NAMALWA (cell line): ENCODE measurements at places on chromosomes 4 and X.

- no peak for DNase-seq
Measured at GRCh38 chr4:138599965-138600364, 357.8 kb upstream of the SLC7A11 start.

DNA sequence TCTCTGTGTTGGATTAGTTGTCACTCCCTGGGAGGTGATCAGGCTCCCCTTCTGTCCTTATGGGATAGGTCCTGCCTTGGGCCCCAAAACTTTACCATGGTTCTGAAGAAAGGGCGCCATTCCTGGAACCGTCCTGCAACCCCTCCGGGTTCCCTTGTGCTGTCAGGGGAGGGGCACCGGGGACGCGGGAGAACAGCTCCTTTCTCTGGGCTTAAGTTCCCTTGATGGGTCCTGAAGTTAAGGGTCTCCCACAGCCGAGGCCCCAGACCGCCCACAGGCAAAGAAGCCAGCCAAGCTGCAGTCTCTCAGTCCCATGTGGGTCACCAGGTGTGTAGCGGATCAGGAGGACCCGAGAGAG lies 44.8 kb downstream of the UGT2A3 start:
- no peak for DNase-seq

DNA sequence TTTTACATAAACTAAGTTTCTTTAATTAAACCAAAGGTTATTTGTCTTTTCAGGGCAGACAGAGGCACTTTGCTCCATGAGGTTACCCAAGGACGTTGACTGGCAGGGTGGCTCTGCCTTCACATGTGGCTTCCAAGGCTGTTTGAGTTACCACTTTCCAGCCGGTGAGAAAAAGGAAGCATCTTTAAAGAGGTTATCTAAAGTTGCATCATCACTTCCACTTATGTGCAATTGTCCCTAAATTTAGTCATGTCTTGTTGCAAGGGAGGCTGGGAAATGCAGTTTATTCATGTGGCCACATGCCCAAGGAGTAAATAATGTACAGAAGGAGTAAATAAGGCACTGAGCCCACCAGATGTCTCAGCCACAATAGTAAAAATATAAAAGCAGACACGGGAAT lies 29.0 kb upstream of the RAP1GDS1 start:
- peak; percentile 77 for DNase-seq

- DNase-seq, result peak; percentile 86
Measured at GRCh38 chr4:25180524-25181131, 20.4 kb upstream of the SEPSECS start.

- DNase-seq, result no peak
Measured at GRCh38 chr4:67104145-67104544, 441.2 kb downstream of the CENPC start.

- no peak for DNase-seq
Measured at GRCh38 chrX:71106427-71106826, at the start of gene CXorf65. Gene CXorf65 (minus strand): TSS chrX:71106740. CDS start chrX:71106556, 184 bp downstream.

- DNase-seq, result no peak
Measured at GRCh38 chr4:111136438-111136837, 513.6 kb upstream of the PITX2 start.

DNA sequence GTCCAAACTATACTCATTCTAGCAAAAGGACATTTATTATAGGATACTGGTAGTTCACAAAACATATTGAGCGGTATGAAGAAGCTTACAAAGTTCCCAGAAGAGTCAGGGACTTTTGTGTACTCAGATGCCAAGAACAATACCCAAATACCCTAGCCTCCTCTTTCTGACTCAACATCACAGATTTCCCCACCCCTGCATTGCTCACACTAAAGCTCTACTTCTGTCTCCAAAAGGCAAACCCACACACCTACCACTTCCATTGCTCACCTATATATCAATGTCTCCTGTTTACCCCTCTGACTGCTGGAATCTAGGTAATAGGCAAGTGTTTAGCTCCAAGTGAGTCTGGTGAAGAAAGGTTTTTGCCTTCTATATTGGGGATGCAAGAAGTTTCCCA lies 100.7 kb upstream of the HCCS start:
- DNase-seq, result no peak

DNA sequence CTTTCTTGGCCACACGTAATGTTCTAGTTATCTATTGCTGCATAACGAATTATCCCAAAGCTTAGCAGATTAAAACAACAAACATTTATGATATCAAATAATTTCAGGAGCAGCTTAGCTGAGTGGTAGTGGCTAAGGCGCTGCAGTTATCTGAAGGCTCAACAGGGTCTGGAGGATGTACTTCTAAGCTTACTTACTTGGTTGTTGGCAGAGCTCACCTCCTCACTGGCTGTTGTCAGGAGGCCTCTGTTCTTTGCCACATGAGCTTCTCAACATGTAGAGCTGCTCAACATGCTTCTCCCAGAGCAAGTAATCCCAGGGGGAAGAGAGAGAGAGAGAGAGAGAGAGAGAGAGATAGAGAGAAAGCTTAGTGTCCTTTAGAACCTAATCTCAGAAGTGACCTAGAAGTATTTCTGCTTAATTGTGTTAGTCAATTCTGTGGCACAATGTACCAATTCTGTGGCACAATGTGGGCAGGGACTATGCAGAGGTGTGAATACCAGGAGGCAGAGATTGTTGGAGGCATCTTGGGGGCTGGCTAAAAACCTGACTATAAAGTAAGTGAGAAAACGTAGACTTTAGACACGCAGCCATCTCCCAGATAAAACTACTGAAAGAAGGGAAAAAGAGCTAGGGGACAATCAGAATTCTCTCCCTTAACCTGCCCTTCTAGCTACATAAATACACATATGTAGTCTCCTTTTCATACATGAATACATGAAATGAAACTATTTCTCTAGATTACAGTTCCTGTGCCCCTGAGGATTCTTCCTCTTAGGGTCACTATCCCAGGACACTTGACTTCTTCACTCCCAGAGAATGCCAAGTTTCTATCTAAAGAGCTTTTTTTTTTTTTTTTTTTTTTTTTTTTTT lies 40.2 kb downstream of the HOPX start:
- no peak for DNase-seq

DNA sequence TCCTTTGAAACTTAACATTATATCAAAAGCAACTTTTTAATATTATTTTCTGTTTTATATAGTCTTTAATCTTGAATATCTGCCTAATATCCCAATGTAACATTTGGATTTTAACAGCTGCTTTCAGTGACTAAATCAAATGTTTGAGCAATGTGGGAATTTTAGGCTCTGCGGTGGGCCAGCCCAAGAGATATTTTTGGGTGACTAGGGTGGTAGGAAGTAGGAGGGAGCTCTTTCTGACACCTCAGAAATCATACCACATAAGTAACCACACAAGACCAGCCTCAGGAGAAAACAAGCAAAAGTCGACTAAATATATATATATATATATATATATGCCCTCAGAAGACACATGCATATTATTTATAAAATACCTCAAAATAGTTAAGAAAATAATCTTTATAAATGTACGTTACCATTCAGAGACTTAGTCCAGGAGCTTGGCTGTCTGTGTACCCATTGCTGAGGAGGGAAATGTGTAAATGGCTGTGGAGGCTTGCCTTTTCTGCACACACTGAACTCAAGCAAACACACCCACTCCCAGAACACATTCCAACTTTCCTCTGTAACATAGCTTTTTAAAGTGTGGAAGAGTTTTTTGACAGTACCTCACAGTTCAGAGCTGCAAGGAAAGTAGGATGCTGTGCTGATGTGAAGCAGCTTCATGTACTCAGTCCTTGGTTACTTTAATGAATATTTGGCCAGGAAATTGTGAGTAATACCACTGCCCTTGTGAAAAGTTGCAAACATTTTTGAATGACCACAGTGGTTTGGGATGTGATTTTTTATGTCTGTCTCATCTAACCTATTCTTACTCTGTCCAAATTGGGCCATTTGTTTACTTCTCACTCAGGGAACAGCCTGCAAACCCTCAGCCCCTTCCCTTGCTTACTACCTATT lies at the start of gene RTL3:
RTL3 (minus strand) TSS at position 484 of the 900 bp plus-strand sequence. CDS start 908 bp downstream, outside the sequence.
- DNase-seq, result no peak

- DNase-seq, result no peak
Measured at GRCh38 chr4:3417448-3417847, 24.3 kb upstream of the HGFAC start.

DNA sequence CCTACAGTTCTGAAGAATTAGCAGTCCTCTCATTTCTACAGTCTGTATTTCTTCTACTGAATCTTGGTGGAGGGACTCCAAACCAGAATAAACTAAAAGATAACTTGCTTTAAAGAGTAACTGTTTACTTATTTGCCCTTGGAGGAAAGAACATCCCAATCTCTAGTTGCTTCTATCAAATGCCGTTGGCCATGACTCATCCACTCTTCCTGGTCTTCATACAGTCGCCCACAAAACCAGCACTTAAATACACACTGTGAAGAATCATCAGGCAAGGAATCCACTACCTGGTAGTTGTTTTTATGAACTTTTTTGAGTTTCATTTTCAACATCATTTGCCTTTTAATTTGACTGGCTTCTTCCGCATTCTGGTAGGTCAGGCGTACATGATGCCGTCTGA lies 14.2 kb downstream of the ZNF518B start:
- DNase-seq, result no peak

GRCh38 chr4:38154681-38155588 lies 194.7 kb downstream of the PTTG2 start:
- peak; percentile 18 for DNase-seq

DNA sequence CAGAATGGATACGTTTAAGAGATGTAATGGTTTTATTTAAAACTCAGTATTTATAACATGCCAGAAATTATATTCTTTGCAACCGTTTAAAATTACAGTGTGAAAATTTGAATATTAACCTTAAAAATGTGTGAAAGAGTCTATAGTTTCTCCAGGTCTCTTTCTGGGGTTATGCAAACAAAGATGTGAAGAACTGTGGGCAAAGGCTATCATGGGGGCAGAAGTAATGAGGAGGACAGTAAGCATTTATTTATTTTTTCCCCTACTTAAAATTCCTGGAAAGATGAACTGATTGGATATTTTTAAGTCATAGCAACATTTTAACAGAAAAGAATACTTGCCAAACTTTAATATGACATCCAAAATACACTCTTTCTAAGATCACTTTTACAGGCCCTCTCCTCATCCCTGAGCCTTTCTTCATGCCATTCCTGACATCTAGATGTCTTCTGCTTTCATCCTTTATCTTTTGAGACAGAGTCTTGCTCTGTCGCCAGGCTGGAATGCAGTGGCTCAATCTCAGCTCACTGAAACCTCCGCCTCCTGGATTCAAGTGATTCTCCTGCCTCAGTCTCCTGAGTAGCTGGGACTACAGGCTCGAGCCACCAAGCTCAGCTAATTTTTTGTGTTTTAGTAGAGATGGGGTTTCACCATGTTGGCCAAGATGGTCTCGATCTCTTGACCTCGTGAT lies 46.1 kb downstream of the TMEM131L start:
- DNase-seq, result no peak

DNA sequence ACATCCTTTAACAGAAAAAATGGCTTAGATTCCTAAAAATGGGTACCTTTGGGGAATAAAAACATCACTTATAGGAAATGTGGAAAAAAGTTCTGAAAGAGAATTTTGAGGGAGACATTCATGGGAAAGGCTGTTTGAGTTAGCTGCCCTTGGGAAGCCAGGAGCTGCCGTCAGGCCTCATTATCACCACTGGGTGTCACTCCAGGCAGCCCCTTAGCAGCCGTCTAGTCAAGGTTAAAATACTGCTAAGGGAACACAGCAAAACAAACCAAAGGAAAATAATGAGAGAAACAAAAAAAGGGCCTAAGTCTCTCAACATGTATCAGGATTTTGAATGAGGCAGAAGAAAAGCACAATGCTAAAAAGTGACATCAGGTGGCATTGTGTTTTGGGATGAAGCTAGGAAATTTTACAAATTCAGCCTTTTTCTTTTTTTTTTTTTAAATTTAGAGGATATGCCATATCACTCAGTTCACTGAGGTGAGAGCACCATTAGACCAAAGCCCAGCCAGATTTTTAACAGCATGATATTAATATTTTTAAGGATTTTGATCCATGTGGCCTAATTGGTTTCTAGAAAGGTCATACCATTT lies 235.3 kb downstream of the GPAT3 start:
- DNase-seq, result peak; percentile 45

DNA sequence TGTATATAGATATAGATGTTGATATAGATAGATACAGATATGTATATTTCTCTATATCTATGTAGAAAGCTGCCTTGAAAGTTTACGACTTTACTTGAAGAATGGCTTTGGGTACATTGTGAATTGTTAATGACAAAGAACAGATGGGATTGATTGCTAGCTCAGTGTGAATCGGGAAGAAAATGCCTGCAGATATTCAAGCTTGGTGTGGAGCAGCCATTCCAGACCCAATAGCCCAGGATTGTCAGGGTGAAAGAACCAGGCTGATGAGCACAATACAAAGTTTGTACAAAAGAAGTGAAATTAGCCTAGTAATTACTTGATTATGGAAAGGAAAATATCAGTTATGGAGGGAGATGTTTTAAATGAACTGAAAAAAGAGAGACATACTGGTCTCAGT lies 946.2 kb downstream of the STPG2 start:
- DNase-seq, result no peak

GRCh38 chr4:57580710-57581599 lies 470.8 kb upstream of the IGFBP7 start:
- no peak for DNase-seq

DNA sequence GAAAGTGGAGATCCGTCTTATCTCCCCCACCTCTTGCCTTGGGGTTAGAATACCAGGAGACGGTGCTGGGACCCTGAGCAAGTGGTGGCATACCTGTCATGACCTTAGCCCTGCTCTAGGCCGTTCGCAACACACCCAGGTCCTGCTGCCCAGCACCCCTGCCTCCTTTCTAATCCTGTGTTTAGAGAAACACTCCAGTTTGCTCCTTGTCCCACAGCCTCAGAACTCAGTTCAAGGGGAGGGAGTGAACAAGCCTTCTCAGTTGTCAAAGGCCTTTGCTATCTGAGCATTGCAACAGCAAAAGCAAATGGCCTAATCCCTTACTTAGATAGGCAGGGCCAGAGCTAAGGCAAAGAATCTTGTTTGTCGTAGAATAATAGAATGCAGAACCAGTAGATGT lies 67.9 kb downstream of the CHRNA9 start:
- DNase-seq, result no peak

DNA sequence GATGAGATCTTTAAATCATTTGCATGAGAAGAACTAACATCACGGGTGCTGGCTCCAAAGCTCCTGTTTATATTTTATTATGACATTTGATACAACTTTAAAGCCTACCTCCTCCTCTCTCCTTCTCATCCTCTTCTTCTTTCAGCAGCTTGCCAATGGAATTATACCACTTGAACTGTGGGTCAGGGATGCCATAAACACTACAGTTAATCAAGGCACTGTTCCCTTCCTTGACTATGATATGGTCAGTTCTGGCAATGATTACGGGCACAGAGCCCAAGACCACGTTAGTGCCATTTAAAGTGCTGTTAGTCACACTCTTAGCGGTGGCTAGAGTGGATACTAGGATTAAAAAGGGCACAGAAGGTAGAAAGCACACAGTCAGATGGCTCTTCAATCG lies 20.7 kb downstream of the MFAP3L start:
- DNase-seq, result no peak

DNA sequence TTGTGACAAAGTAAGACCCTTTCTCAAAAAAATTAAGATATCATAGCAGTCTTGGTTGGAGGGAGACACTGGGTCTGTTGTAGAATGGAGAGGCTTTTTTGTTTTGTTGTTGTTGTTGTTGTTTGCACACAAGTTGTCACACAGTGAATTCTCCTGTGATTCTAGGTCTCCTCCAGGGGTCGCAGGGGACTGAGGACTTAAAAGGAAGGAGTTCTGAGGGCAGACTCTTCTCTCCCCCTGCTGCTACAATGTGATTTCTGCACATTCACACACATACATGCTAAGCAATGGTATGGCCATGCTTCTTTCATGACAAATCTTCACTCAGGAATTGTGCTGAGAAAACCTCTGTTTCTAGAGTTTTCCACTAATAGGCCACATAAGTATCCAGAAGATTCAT lies 71.1 kb downstream of the ZNF732 start:
- DNase-seq, result peak; percentile 15

GRCh38 chrX:101395789-101396188 lies 5.0 kb downstream of the RPL36A start:
- no peak for DNase-seq
